Activated CD4-positive, CD25-positive, alpha-beta regulatory T cell (primary cell): ENCODE measurements at places on chromosomes 12 and 14.

- no peak for DNase-seq
Measured at GRCh38 chr14:37197421-37198272, at the start of gene MIPOL1. Gene MIPOL1, plus strand, starts transcription at chr14:37197937. Its CDS starts 49,952 bp downstream, at chr14:37247889.

DNA sequence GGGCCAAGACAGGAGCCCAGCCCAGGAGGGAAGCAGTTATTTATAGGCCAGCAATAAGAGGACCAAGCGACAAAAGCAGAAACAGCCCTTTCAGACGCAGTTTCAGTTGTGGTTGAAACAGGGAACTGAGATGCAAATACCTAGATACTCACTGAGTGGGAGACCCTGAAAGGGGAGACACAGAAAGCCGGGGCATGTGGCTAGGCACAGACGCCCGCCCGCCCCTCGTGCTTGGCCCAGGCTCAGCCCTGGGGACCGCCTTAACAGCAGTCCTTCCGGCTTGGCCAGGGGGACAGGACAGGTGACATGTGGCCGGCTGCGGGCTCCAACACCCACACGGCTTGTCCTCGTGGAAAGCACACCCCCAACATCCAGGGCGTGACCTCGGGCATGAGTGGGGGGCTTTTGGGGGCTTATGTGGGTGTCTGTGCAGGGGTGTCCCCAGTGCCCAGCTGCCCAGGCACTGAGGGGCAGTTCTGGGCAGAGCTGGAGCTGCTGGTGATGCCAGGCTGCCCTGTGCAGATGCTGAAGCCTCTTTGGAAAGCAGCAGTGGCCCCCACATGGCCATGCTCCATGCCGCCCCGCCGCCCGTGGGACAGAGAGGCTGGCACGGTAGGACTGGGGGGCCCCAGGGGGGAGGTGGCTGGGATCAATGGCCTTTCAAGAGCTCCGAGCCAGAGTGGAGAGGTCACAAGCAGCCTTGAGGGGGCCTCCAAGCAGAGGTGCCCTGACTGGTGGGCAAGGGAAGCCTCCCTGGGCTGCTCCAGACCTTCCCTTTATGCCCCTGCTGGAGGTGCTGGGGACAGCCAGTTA, 2.1 kb downstream of the PLD4 start:
- DNase-seq = no peak

- no peak for DNase-seq
Measured at GRCh38 chr12:121404734-121405133, 4.8 kb downstream of the RNF34 start.

DNA sequence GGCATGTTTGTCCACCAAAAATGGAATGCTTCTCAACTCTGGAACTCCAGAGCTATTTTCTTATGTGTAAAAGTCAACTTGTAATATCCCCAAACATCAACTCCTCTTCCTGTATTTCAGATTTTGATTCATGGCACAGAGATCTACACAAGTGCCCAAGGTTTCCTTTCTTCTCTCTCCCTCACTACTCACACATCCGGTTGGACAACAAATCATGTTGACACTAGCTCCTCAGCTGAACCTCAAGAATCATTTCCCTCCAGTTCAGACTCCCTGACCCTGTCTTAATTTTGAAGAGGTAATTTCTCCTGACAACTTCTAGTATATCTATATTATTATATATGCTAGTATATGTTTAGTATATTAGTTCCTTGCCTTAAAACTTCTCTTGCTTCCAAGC, 485.4 kb upstream of the CCDC196 start:
- DNase-seq = no peak

DNA sequence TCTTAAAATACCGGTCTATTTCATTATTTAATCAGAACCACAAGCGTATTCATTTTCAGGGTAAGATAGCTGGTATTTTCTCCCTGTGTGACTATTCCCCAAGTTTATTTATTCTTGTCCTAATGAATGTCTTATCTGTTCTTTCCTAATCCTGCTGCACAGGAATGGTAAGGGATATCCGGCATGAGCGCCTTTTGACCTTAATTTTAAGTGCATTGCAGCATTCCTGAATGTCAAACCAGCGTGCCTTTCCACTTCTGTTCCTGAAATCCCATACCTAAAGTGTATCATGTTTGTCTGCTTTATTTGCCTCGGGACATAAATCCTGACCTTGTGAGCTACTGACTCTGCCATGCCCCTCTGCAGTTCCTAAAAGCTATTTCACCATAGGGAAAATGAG, 1713.2 kb upstream of the FLRT2 start:
- DNase-seq = no peak

DNA sequence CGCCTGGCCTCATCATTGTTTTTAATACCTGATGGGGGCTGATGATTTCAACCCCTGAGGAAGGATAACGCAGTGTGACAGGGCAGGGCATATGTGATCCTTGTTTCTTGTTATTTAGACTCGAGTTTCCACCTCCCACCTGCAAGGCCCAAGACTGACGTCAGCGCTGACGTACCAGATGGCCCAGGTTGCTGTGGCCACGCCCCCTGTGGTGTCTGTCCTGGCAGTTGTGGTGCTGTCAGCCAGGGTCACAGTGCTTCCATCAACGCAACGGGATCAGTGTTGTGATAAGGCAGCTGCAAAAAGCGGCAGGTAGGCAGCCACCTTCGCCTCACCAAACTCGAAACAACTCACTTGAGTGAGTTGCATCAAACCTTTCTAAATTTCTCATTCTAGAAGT, 18.4 kb downstream of the DDX51 start:
- no peak for DNase-seq

DNA sequence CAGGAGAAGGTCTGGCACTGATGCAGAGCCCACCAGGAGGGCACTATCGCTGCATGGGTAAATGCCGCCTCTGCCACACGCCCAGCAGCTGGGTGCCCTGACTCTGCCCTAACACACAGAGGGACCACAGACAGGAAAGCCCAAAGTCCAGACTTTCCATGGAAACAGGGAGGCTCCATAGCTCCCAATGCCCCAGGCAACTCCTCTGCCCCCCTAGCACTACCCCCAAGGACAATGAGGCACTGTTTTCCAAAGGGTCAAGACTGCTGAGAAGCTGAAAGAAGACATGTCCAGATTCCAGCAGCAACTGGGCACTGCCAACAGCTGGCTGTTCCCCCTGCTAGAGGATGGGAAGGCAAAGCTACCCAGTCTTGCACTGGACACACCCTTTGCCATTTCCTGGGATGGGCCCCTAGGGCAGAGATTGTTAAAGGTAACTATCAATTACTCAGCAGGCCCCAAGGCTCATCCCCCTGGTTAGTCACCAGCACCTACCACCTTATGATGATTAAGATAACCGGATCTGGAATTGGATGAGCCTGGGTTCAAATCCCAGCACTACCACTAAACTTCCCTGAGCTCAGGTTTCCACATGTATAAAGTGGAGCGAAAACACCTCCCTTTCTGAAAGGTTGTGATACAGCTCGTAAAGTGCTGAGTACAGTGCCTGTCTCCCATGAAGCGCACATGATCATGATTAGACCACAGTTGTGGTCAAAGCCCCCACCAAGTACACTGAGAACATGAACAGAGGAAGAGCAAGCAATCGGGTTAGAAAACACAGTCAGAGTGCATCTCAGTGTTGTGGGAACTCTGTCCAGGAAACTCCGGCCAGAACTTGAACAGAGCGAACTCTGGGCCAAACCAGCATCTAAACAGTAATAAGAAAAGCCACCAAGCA, 3.3 kb downstream of the PXN start:
- DNase-seq = no peak

- DNase-seq = no peak
Measured at GRCh38 chr14:91830777-91831176, 36.6 kb downstream of the TC2N start.

- DNase-seq = no peak
Measured at GRCh38 chr14:99118946-99119345, 153.1 kb downstream of the BCL11B start.

GRCh38 chr12:14576896-14577295, 9.2 kb upstream of the PLBD1 start:
- DNase-seq = no peak

- DNase-seq = no peak
Measured at GRCh38 chr12:65695113-65695865, 129.0 kb upstream of the HMGA2 start.

DNA sequence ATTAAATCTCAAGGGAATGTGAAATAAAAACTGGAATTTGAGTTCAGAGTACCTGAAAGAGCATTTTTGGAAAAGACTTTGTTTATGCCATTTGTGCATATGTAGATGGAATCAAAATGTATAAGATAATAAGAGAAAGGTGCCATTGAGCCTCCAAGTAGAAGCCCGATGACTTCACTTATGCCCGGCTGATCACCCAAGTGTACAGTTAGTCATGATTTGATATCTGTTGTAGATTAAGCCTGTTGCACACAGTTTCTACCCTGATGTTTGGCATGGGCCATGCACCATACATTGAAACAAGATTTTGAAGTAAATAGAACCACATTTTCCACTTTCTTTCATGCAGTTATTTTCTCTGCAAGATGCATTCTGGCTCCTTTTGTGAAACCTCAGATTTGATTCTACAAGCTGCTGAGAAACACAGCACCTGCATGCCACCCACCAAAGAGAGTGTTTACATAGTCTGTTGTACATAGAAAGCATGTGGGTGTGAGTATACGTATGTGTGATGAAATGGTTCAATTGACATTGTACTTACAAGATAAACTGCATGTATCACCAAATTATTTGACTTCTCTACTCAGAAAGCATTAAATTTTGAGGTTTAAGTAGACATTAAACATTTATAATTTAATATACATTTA, 772.5 kb downstream of the DIO2 start:
- DNase-seq = no peak

DNA sequence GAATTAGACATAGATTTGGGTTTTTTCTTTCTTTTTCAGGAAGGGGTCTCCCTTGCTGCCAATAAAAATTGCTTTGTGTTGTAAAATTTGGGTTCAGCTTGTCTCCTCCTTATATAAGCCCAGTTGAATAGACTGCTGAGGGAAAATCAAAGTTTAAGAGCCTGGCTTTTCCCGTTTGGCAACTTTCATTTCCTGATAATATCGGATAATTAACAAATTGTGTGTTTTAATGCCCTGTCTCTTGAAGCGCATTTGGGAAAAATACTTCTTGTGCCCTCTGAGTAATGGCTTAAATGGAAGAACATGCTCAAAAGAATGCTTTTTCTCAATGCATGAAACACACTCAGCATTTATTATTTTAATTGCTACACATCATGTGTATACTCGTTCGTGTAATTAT, 198.0 kb upstream of the DCN start:
- DNase-seq = no peak
